Effector CD4-positive, alpha-beta T cell (primary cell): ENCODE measurements at places on chromosomes 4 and X.

- DNase-seq = no peak
These were observed 7.6 kb downstream of the EIF4E start for GRCh38 chr4:98921292-98921691.

- no peak for DNase-seq
These were observed 92.2 kb upstream of the GPR34 start for GRCh38 chrX:41596596-41596995.

DNA sequence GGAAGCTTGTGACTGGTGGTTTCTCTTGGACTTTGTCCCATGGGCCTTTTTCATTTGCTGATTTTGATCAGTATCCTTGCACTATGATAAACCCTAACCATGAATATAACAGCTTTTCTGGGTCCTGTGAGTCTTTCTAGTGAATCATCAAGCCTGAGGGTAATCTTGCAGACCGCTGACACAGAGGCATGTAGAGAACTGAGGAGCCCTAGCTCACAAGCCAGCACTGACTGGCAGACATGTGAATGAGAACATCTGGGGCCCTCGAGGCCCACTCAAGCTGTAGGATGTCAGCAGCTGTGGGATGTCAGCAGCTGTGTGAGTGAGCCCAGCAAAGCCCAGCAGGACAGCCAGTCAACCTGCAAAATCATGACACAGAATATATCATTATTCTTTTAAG lies 36.7 kb downstream of the HMGB3 start:
- no peak for DNase-seq

DNA sequence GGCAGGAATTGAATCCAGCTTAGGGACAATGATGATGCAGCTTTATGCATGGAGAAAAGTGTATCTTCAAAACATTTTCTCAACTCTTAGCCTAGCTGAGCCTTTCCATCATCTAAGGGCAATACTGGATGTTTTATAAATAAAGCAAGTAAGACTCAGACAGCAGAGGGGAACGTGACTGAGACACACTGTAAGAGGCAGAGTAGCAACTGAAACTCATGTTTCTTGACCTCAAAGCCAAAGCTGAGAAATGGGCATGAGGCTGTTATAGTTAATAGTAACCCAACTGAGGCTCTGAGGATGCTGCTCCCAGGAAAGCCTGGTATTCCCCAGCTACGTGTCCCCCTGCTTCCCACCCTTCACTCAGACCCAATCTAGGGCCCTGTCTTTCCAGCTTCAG lies 44.6 kb downstream of the ARHGEF9 start:
- no peak for DNase-seq

DNA sequence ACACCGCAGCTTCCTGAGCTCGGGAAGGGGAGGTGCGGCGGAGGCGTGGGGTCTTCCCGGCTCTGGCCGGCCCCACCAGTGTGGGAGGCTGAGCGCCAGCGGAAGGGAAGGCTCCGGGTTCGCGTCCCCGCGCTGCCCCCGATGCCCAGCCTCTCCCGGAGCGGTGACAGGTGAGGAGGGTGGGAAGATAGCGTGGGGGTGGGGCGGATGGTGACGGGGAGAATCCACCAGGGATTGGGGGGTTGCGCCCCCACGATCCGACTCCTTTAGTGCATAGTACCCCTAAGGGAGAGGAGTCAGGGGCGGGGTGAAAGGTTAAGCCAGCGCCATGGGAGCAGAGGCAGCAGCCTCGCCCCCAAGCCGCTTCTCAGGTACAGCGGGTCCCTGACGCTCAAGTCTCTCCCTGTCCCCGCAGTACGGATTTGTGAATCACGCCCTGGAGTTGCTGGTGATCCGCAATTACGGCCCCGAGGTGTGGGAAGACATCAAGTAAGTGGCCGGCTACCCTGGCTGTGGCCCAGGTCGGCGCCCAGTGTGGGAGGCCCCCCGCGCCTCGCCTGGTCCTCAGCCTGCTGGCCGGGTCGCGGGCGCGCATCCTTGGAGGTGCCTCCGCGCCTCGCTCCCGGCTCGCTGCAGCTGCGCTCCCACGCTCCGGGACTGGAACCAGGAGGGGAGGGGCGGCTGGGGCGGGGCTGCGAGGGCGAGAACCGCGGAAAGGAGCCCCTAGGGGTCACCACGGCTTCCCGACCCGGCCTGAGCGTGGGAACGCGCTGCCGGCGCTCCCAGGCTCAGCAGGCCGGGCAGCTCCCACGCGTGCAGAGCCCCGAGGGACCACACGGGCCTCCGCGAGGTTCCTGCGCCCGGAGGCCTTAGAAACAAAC lies 791 bp downstream of the GUCY1B1 start:
- no peak for DNase-seq

- DNase-seq = no peak
These were observed 224.4 kb downstream of the LDB2 start for GRCh38 chr4:16674082-16674481.

DNA sequence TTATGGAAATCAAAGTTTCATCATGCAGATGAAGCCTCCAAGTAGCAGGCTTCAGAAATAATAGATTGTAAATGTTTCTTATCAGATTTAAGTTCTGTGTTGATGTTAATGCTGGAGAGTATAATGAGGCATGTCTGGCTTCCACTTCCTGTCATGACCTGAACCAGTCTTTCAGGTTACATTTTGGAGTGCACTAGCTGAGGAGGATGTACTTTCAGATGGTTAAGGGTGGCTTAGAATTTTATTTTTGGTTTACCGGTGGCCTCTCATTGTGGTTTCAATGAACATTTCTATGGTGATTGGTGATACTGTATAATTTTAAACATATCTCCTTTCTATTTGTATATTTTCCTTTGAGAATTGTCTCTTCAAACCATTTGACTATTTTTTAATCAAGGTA lies 890.4 kb downstream of the SH3BGRL start:
- DNase-seq = no peak

GRCh38 chrX:44669626-44670025 lies 127.0 kb upstream of the FUNDC1 start:
- DNase-seq = no peak

DNA sequence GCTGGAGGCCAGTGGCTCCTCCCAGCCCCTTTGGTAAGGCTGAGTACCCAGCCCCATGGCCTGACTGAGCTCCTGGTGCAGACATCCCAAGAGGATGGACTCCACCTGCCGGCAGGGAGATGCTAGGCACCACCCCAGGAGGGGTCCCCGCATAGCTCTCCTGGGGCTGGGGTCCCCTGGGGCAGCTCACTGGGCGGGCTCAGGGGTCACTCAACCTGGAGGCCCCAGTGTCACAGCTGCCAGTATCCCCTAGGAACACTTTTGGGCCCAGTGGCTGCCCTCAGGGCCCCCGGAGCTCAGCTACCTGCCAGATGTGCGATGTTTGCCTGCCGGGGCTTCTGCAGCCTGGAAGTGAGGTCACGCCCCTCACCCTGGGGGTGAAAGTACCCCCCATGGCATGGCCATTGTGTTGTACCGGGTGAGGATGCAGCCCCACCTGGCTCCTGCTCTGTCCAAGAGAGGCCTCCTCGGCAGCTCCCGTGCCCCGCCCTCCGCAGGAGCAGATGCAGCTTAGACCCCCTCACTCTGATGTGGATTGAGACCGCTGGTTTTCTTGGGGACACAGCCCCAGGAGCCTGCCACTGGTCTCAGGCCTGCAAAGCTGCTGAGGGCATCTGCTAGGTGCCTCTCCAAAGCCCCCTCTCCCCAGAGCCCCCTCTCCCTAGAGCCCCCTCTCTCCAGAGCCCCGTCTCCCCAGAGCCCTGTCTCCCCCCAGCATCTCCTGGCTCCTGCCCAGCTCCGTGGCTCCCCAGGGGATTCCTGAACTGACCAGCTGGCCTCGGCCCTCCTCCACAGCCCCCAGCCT lies 6.7 kb upstream of the HGFAC start:
- no peak for DNase-seq

DNA sequence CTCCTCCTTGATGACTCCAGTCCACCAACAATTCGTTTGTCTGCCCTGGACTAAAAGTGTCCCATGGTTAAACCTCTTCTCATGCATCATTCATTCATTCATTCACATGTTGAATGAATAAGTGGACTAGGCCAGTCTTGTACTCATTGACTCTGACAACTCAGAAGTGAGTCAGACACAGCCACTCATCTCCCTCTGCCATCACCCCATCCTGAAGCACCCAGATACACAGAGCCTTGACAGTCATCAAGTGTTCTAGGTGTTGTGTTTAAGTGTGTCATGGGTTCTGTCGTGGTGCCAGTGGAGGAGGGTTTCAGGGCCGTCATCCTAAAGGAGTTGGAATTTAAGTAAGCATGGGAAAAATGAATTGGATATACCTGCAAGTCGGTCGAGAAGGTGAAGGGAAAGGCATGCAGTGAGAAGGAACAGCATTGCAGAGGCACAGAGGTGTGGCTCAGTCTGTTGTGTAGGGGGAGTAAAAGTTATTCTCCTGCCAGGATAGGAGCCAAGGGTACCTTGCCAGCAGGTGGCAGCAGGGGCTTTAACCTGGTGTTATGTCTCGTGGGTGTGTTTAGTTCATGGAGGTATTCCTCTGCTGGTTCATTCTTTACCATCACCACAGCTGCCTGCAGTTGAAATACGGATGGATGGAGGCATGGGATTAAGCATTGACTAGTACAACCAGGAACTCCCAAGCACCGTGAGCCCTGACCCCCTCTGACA lies 18.3 kb downstream of the MAGED2 start:
- no peak for DNase-seq

- no peak for DNase-seq
These were observed 1.5 kb upstream of the PUDP start for GRCh38 chrX:7149411-7149810.

DNA sequence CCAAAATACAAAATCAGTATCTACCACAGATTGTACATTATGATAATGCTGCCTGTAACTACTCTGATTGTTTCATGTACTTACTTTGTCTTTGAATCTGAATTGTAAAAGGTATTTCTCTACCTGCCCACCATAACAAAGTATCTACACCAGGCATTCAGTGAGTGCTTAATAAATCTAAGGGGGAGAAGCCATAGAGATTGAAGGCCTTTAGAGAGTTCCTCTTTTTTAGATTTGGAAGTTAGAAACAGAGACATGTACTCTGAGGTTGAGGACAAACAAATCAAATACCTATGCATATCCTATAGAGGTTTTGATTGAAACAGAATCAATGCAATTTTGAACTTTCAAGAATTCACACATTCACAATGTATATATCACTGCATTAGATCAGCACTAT lies 42.7 kb downstream of the SAT1 start:
- DNase-seq = no peak

- no peak for DNase-seq
These were observed 9.5 kb downstream of the GSX2 start for GRCh38 chr4:54109241-54110018.

GRCh38 chrX:631802-632365 lies 1.3 kb downstream of the SHOX start:
- no peak for DNase-seq

GRCh38 chrX:1205681-1206611 lies 6.5 kb downstream of the CRLF2 start:
- no peak for DNase-seq

DNA sequence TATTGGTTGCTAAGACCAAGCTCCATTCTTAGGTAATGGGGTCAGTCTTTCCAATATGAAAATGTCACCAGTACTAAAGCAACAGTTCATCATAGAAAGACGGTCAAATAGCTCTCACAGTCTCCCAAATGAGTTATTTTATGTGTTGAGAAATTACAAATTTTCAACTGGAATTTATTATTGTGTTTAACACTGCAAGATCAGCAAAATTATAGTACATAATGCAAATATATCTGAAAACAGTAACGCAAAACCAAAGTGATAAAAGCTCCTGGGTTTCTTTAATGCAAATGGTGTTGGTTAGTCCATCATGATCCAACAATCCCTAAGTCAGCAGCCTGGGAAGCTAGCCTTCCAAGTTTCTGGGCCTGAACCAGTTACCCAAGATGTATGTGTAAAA lies 61.5 kb upstream of the EGFL6 start:
- no peak for DNase-seq

GRCh38 chrX:16993791-16994318 lies 47.4 kb downstream of the REPS2 start:
- DNase-seq = no peak

DNA sequence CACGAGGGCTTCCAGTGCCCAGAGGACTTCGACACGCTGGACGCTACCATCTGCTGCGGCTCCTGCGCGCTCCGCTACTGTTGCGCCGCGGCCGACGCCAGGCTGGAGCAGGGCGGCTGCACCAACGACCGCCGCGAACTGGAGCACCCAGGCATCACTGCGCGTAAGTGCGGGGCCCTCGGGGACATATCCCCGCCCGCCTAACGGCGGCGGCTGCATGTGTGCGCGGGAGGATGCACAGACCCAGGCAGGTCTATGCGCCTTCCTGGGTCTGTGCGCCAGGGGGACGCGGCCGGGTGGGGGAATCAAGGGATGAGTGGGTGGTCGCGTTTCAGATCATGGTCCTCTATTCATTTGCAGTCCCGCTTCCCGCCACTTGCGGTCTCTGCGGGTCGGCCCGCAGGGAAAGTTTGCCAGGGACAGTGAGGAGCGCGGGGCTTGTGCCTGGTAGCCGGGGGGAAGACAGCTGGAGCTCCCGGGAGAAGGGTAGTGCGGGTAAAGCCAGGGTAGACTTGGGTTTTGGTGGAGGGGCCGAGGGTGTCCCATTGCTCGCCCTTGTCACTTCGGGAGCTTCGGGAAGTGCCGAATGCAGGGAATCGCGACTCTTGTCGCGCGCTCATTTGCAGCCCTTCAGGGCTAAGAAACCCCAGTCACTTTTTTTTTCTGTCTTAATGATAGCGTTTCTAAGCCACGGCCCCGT lies 1.0 kb downstream of the SHISA3 start:
- DNase-seq = no peak

GRCh38 chr4:41185614-41186592 lies 28.4 kb downstream of the APBB2 start:
- no peak for DNase-seq

- DNase-seq = no peak
These were observed 181.7 kb upstream of the AGTR2 start for GRCh38 chrX:115988825-115989224.

DNA sequence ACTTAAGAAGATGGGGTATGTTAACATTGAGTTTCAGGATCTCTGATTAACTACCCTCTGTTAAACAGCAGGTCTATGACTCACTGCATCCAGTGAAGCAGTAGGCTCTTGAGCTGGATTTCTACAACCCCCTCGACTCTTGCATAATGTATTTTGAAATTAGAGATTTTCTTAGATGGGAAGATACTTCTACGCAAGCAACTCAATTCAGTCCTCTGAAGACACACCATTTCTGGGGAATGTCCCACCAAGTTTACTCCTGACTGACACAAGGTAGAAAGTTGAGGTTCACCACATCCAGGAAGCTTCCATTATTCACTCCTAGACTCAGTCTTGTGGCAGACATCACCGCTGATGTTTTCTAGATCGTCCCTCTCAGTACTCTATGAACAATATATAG lies 12.9 kb downstream of the PALLD start:
- peak; percentile 6 for DNase-seq

DNA sequence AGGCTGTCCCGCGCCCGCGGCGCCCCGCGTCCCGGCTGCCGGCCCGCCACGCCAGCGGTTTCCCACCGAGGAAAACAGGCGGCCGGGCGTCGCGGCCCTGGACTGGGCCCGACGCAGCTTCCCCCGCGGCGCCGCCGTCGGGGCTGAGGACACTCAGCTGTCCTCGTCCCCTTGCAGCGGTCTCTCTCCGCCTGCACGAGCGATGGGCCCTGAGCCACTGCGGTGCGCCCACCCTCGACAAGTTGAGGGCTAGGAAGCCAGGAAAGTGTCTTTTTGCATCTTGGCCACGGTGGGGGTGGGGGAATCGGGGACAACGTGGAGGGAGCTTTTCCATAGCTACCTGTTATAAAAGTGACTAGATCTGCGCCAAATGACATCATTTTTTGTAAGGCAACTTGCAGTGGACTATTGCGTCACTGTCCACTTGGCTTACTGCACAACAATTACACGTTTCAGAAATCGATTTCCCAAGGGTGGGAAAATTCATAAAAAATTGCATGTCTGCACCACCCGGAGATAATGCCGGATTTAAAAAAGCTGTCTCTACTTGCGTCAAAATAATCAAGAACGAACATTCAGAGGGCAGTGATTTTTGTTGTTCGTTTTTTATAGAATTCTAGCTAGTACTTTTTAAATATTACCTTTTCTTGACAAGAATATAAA lies 1.1 kb downstream of the KLHL15 start:
- no peak for DNase-seq
